Forelimb muscle (tissue), 1 donor: ENCODE measurements at places on chromosomes 11 and 22.

GRCh38 chr22:27135031-27135981 is 477.9 kb downstream of the MIAT start:
- DNase-seq: no peak

- DNase-seq: no peak
Measured at GRCh38 chr11:64098318-64098831, 62.6 kb downstream of the FLRT1 start.

- no peak for DNase-seq
Measured at GRCh38 chr11:115590254-115590653, 86.0 kb upstream of the CADM1 start.

- no peak for DNase-seq
Measured at GRCh38 chr11:64224151-64224890, 1.7 kb downstream of the TRPT1 start.

- no peak for DNase-seq
Measured at GRCh38 chr22:42336527-42337227, 66.2 kb upstream of the TCF20 start.

DNA sequence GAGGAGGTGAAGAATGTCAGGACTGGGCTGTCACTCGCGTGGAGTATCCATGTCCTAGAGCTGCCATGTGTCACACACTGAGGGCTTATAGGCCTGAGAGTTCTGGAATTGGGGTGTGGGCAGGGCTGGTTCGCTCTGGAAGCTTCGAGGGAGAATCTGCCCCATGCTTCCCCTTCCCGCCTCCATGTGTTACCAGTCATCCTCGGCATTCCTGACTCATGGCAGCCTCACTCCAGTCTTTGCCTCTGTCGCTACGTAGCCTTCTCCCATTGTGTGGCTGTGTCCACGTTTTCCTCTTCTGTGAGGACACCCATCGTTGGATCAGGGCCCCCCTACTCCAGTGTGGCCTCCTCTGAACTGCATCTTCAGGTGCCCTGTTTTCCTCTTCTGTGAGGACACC is 301.2 kb downstream of the TBC1D22A start:
- no peak for DNase-seq

DNA sequence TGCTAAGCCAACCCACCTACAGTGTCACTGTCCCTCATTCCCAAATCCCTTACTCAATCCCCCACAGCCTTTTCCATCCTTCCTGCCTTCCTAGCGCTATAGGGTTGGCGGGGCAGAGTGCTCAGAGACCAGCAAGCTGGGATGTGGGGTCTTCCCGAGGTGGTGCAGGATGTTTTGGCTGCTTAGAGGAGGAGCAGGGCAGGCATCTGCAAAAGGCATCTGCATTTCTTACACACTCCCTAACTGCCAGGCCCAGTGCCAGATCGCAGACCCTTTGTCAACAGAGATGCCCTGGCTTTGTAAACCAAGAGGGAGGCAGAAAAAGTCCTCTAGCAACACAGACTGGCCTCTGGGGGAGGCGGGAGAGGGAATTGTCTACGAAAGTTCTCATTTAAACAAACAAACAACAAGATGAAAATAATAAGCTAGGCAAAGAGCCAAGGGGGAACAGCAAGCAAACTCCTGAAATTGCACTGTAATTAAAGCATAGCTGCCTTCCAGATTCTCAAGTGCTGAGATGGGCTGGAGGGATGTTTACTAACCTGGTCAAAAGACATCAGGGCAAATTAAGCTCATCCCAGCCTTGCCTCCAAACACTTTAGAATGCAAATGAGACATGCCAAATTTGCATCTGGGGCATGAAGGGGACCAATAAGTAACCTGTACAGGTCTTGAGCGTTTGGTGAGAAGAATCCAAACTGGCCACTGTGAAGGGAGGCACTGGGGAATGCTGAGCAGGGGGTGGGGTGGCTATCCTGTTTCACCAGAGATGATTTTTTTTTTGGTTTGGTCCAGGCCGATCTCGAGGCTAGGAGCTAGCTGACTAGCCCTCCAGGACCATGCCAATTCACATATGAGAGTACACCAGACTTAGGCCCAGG is 38.1 kb upstream of the ADA2 start:
- DNase-seq: no peak

- no peak for DNase-seq
Measured at GRCh38 chr22:27299181-27300085, 502.1 kb downstream of the MN1 start.

DNA sequence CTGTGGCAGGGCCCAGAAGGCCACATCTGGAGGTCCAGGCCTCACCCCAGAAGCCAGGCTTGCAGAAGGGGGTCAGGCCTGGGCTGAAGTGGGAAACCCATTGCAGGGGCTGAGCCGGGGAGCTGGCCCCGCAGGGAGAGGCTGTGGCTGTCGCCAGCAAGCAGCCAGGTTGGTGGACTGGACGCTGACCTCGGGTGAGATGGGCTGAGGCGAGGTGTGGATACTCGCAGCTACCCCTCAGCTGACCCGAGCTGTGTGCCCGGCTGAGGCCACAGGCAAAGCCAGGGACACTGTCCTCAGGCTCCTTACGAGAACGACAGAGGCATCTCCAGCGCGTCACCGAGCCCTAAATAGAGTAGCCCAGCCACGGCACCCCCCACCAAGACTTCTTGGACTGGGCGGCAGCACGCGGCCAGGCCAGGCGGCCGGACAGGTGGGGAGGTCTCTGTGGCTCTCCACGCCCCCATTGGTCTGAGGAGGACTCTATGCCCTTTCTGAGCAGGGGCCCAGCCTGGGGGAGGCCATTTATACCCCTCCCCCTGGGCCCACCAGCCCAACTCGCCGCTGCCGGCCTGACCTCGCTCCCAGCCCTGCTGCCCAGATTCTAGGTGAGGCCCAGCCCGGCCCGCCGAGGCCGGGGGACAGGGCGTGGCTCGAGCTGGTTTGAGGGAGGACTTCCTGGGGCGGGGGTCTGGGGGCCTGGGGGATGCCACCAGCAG is at the start of gene TNNI2:
TNNI2 (plus strand) TSS at position 556 of the 719 bp plus-strand sequence. CDS start 716 bp downstream, outside the sequence.
- no peak for DNase-seq

- DNase-seq: no peak
Measured at GRCh38 chr11:61757213-61757862, 4.9 kb downstream of the MYRF start.

- no peak for DNase-seq
Measured at GRCh38 chr22:36027935-36028645, 534 bp downstream of the RBFOX2 start.

- no peak for DNase-seq
Measured at GRCh38 chr11:2409126-2409525, 8.6 kb downstream of the TSSC4 start.

DNA sequence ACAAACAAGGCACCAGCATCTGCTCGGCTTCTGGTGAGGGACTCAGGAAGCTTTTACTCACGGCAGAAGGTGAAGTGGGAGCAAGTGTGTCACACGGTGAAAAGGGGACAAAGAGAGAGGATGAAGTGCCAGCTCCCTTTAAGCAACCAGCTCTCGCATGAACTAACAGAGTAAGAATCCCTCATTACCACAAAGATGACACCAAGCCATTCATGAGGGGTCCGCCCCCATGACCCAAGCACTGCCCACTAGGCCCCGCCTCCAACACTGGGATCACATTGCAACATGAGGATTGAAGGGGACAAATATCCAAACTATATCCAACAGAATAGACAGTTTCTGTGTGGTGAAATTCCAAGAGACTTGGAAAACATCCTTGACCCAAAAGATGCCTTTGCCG is 198.2 kb upstream of the POU2AF2 start:
- no peak for DNase-seq

GRCh38 chr22:35752006-35752862 is 34.6 kb downstream of the APOL5 start:
- DNase-seq: no peak

DNA sequence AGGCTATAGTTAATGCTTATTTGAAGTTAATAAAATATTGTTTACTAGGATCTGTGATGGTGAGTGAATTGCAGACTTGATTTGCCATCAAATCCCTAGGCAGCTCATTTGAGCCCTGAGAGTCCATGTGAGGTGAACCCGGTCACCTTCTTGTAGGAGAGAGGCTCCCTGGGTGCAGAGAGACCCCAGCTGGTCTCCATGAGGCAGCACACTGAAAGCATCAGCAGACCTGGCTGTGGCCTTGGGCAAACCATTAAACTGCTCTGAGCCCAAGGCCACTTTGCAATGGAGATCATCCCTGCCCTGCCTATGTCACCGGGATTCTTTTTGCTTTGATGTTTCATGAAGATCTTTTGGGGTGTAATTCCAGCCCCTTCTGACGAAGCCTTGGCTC is 125.2 kb downstream of the MICAL2 start:
- DNase-seq: no peak
